ENCODE measurements at places on chromosomes 6 and 20.

DNA sequence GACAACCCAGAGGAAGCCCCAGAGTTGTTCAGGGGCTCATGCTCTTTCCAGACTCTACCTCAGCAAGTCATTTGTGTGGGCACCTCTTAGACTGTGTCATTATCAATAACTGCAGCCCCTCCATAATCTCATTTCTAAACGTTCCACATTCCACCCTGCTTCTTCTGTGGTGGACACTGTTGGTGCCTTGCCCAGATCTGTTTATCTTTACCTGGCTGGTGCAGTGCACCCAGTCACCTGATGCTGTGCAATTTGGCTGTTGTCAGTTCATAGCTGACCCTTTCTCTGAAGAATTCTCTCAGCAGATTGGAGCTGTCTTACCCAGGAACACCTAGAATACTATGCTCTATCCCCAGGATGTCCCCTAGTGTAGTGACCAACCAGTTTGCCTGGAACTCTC lies 80.0 kb downstream of the ATRN start:
- DNase-seq = no peak

DNA sequence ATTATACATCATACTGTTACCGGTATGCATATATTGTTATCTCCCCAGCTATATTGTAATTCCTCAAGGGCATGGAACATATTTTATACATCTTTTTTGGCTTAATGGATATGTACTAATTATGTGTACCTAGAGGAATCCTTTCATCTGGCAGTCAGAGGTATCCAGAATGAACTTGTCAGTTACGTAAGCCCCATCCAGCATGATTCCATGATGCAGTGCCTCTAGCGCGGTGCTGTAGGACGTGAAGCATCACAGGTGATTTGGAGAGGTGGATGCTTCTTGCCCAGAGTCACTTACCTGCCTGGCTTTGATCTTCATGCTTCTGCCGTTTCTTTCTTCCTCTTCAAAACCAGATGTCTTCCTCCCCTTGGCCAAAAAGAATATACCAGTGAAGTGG lies 159.1 kb downstream of the UST start:
- no peak for DNase-seq

DNA sequence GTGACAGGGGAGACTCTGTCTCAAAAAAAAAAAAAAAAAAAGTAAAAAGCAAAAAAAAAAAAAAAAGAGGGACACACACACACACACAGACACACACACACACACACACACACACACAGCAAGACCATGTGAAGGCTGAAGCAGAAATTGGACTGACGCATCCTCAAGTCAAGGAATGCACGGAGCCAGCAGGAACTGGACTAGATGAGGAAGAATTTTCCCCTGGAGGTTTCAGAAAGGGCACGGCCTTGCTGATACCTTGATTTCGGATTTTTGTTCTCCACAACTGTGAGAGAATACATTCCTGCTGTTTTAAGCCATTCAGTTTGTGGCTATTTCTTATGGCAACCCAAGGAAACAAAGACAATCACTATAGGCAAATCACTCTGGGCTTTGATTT lies 176.9 kb upstream of the SALL4 start:
- DNase-seq = no peak

DNA sequence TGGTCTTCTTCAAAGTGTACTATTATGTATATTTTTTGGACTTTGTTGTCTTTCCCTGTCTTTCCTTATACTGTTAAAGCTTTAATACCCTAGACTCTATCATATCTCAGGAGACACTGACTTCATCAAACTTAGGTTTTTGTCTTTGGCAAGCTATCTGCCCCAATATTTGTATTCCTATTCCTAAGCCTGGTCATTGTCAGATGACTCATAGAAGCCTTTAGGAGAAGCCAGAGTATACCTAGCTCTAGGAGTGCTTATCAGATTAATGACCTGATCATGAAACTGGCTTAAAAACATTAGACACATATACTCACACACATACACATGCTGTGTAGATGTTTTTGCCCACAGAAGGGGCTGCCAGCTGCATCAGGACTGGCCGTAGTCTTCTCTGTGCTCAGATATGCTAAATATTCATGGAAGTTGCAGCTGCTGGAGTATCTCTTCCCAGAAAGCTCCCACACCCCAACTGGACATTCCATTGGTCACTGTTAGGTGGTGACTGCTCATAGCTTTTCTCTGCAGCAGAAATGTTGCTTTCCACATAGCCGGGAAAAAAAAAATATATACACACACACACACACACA lies 102.0 kb downstream of the ANKS1A start:
- no peak for DNase-seq

GRCh38 chr6:5287205-5287965 lies 26.1 kb downstream of the FARS2 start:
- DNase-seq = no peak

- DNase-seq = no peak
These were observed 81.1 kb downstream of the MAFB start for GRCh38 chr20:40607927-40608326.

- DNase-seq = no peak
These were observed 257.0 kb downstream of the GRIK2 start for GRCh38 chr6:101650402-101651100.

DNA sequence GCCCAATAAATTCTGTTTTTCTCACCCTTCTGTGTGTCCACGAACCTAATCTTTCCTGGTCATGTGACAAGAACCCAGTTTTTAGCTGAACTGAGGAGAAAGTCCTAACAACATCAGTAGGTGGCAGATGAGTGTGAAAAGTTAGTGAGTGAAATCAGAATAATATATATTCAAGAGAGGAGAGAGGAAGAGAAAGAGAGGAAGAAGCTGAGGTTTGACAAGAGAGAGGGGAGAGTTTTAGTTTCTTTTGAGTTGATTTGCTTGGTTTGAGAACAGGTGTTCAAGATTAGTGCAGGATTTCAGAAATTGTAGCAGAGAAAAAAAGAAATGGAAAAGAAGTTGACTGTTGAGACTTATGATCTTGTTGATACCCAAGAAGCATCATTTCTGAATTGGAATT lies 930.5 kb upstream of the FLRT3 start:
- no peak for DNase-seq

- no peak for DNase-seq
These were observed 27.2 kb downstream of the DUSP22 start for GRCh38 chr6:319177-320131.

DNA sequence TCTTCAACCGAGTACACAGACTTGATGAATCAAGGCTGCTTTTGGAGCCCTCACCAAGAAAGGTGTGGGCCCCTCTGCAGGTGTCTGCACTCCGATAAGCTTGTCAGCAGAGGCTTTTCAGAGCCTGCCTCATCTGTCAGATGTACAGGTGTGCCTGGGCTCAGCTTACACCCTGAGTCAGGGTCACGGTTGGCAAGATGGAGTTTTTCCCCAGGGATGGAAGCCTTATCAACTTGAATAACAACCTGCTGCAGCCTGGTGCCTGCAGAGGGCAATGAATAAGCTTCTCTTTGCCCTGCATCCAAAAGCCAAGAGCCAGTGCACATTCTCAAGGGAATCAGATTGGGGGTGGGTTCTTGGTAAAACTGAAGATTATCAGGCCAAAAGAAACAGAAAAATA lies 427.1 kb downstream of the CD83 start:
- DNase-seq = no peak

GRCh38 chr20:30511322-30512030 lies 746.0 kb upstream of the DEFB115 start:
- DNase-seq = no peak
